ENCODE measurements at places on chromosomes 2 and 18.

- DNase-seq: no peak
Observed at GRCh38 chr2:74526649-74527230, 709 bp upstream of the DQX1 start.

- no peak for DNase-seq
Observed at GRCh38 chr18:23330423-23330822, 122.7 kb upstream of the RIOK3 start.

DNA sequence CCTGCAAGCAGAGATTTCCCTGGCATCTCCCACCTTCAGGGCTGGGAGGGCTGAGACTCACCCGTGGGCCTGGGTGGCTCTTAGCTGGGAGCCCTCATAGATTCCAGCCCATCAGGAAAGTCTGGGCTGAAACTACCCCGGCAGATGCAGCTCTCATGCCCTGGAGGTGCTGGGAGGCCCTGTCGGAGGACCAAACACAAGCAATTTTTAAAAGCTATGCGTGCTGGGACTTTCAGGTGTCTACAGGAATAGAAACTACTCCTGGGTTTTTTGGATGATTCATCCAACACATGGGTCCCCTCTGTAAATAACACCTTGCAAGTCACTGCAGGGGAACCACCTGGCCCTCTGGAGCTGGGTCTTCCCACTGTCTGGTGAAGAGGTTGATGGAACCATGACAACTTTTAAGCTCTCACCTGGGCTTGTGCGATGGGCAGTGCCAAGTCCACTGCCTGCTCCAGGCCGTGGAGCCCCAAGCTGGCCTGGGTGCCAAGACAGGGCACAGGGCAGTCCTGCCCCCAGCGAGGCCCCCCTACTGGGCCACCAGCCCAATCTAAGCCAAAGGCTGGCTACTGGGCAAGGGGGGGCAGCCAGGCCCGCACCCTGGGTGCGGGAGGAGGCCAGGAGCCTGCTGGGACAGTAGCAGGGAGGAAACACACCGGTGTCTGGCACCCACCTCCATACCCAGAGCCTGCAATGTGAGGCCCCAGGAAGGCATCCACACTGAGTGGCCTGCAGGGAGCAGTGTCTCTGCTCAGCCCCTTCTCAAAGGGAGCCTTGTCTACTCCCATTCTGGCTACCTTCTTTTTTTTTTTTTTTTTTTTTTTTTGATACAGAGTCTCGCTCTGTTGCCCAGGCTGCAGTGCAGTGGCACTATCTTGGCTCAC lies 1.1 kb upstream of the GPR55 start:
- DNase-seq: no peak

DNA sequence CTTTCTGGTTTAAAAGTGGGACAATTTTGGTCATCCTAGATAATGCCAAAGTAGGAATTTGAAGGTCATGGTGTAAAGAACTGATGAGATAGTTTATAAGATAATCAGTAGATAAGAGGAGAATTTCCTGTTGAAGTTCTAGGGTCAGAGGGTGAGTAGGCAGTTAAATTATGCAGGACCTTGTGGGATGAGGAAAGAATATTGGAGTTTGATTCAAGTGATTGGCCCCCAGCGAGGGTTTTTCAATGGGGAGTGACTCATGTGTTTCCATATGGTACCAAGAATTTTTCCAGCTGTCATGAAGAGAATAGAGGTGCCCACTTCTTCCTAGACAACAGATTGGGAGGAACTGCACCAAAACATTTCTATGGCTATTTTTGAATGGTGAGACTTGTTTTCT lies 940.2 kb upstream of the ZEB2 start:
- DNase-seq: no peak

DNA sequence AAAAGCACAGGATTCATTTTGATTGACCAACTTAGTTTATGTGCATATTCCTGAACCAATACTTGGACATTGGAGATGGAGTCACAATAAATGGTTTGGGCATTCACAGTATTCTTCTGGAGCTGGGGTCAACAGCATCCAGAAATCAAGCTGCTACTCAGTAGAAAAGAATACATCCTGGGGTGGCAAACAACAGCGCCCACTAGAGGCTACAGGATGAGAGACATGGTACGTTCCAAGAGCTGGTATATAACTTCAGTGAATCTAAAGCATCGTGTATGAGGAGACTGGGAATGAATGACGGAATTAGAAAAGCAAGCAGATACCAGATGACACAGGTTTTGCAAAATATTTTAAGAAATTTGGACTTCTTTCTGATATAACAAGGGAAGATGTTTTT lies 142.9 kb upstream of the FIGN start:
- DNase-seq: no peak

DNA sequence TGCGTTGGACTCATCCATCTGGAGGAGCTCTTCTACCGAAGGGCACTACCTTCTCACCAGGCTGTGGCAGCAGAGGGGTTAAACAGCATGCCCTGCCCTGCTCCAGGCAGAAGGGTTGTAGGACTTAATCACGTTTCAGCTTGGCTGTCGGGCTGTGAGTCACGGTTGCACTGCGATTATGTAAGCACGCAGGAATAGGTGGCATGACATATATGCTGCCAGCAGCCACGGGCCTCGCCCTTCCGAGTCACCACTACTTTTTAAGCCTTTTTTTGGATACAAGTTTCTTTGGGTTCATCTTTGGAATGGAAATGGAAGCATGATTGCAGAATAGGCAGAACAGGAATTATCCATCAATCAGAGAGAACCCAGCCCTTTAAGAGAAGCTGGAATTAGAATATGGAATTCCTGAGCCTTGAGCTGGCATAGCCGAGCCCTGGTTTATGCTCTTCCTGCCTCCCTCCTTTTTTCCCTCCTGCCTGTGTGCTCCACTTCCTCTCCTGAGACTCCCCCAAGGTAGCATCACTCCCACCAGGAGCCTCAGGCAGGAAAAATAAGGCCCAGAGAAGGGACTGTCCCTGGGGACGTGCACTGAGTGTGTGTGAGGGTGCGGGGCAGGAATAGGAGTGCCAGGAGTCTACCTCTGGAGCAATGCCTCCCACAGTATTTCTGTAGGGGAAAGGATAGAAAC lies 86.8 kb downstream of the SEMA4F start:
- no peak for DNase-seq

DNA sequence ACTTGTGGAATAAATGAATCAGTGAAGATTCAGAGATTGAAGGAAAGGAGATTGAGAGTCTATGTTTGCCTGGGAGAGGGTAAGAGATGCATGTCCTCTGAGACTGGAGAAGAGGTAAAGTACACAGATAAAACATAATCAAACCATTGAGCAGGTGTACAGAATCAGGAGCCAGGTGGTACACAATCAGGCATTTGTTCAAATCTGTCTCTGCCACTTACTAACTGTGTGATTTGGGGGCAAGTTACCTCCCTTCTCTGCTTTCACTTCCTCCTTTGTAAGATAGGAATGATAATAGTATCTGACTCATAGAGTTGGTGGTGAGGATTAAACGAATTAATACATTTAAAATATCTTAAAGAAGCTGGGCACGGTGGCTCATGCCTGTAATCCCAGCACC lies 94.0 kb downstream of the CDK15 start:
- DNase-seq: no peak
